ENCODE measurements at places on chromosomes 2 and 18.

GRCh38 chr2:191386938-191387536 lies 141.8 kb downstream of the MYO1B start:
- no peak for DNase-seq

GRCh38 chr2:239401881-239402233 lies 1.0 kb upstream of the HDAC4 start:
- peak; percentile 44 for DNase-seq

- DNase-seq, result no peak
Measured at GRCh38 chr2:60872510-60872928, 8.9 kb upstream of the REL start.

DNA sequence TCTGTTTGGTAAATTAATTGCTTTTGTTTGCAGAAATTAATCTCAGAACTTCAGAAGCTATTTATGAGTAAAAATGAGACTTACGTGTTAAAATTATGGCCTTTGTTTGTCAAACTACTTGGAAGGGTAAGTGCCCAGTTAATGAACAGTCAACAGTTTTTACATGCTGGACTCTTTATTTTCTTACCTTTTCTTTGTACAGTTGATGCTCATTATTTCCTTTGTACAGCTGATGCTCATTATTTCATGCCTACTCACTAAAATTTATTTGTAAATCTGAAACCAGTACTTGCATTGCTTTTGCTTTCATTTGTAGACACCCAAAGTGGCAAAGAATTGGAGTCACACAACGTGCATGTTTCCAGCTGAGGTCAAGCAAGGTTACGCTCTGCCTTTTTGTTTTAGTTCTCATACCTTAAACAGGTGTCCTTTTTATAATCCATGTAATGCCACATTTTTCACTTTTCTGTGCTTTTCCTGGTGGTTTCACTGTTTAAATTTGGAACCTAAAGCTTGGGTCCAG lies 13.3 kb downstream of the RIF1 start:
- DNase-seq, result no peak

- DNase-seq, result no peak
Measured at GRCh38 chr2:231351648-231352047, 43.9 kb upstream of the B3GNT7 start.

- no peak for DNase-seq
Measured at GRCh38 chr2:156399224-156399949, 36.8 kb upstream of the GPD2 start.

DNA sequence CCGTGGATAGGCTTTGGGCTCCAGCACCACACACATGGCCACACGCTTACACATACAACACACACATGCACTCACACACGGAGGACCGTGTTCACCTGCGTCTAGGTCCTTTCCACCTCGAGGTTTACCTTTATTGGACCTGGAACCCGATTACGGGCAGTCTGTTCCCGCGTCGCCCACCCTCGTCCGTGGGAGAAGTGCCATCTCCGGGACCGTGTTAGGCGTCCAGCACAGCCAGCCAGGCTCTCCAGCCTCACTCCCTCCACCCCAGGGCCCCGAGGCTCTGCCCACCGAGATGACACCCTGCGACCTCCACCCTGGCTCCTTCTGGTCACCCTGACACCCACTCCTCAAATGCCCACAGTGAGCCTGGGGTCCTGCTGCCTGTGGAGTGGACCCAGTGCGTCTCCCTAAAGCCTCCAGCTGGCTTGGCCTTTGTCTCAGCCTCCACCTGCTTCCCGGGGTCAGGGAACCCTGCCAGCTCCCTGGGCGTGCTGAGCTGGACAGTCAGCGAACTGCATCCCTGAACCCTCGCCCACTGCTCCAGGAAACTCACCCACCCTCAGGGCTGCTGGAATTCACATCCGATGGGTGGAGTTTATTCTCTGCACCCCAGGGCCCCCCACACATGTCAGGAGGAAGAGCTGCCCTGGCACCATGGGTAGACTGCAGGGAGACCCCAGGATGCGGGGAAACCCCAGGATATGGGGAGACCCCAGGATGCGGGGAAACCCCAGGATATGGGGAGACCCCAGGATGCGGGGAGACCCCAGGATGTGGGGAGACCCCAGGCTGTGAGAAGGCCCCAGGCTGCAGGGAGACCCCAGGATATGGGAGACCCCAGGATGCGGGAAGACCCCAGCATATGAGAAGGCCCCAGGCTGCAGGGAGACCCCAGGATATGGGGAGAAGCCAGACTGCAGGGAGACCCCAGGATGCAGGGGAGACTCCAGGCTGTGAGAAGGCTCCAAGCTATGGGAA lies 33.0 kb downstream of the ADI1 start:
- DNase-seq, result no peak

- no peak for DNase-seq
Measured at GRCh38 chr2:29894822-29895614, 26.4 kb downstream of the ALK start.

- DNase-seq, result no peak
Measured at GRCh38 chr2:172248785-172249187, 146.1 kb upstream of the DLX2 start.

- DNase-seq, result no peak
Measured at GRCh38 chr2:46649004-46649403, 169.6 kb downstream of the TMEM247 start.

GRCh38 chr18:7696780-7697179 lies 129.7 kb downstream of the PTPRM start:
- DNase-seq, result no peak

DNA sequence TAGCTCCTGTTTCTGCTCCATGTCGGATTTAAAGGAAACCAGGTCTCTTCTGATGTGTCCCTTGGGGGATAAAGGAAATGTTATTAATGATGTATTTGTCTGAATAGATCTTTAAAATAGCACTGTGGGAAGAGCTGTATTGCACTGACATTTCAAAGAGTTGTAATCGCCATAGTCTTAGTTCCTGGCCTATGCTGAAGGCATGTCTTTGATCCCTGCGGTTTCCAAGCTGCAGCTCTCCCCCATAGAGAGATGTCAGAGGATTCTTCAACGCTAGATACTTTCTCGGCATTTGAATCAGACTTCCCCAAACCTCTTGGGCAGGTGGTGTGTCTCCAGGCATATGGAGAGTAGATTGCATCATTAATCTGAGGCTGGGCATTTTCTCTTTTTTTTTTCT lies 40.4 kb downstream of the NAT8 start:
- DNase-seq, result no peak

GRCh38 chr2:74715081-74715791 lies 61.2 kb downstream of the SEMA4F start:
- DNase-seq, result peak; percentile 80

DNA sequence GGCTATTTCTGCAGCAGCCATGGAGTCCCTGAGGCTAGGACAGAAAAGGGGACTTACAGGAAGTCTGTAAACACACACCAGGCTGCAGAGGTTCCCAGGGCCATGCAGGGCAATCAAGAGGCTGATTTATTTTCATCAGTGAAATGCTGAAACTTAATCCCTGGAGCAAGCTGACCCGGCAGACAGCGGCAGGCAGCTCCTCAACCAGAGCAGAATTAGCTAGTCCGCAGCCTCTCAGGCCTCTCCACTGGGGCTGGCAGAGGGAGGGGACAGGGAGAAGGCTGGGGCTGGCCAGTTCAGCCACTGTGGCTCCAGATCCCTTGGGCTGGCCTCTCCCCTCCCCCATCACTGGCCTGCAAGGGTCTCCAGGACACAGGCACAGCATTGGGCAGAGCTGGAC lies 136.3 kb downstream of the TNS1 start:
- no peak for DNase-seq

DNA sequence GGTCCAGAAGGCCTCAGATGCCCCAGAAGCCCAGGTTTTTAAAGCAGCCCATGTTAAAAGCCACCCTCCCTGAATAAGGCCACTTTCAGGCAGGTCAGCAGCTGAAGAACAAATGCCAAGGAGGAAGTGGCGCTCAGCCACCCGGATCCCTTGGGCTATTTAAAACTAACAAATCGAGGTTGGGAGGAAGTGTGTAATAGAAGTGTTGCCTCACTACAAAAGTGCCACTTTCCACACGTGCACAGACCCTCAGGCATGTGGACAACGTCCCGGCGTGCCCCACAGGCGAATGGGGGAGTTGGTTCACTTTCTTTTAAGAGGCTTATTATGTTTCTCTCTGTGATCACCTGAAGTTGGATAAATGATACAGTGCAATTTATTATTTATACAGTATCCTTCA lies 173.8 kb upstream of the SALL3 start:
- DNase-seq, result no peak

DNA sequence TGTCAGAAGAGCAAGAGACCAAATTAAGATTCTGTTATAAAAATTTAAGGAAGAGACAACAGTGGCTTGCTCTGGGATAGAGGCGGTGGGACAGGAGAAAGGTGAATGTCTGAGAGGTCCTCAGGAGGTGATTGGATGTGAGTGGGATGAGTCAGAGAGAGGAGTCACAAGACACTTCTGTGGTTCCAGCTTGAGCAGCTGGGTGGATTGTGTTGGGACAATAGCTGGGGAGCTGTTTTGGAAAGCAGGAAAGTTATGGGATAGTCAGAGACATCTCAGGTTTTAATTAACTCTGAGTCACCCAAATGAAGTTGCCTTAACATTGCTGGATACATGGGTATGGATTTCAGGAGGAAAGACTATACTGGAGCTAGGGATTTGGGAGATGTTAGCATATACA lies 218.0 kb upstream of the TRIB2 start:
- DNase-seq, result no peak

GRCh38 chr18:24197412-24197811 lies 58.5 kb downstream of the CABYR start:
- DNase-seq, result no peak

DNA sequence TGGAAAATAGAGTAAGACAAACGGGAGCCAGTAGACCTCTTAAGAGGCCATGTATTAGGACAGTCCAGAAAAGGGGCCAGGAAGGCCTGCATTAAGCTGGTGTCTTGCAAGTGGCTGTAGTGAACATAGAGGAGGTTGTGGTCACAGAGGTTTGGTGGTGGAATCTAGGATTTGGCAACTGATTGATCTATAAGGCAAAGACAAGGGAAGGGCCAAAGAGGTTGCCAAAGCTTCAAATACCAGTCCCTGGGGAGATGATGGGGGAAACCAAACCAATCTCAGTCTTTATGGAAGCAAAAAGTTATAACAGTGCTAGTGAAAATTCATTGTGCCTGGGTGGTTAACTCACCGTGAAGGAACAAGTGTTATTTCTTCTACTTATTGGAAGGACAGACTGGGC lies 28.7 kb upstream of the RTN4 start:
- DNase-seq, result no peak

DNA sequence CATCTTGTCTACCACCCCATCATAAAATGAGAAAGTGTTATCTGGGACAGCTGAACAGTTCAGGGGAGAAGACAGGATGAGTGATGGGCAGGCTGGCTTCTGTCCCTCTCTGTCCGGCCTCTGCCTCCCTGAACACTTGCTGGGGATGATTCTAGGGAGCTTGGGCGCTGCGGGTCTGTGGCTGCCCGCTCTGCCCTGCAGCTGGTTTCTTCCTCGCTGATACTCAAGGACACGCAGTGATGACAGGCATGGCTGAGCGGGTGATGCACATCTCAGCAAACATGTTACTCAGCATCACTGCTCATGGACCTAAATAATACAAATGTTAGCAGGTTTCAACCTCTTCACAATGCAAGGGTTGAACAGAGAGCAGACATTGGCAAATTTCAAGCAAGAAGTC lies 161.1 kb downstream of the TMEM18 start:
- DNase-seq, result no peak

- DNase-seq, result no peak
Measured at GRCh38 chr2:25161055-25161781, 7.2 kb downstream of the POMC start.

GRCh38 chr2:182652326-182652725 lies 63.7 kb upstream of the DNAJC10 start:
- DNase-seq, result no peak

DNA sequence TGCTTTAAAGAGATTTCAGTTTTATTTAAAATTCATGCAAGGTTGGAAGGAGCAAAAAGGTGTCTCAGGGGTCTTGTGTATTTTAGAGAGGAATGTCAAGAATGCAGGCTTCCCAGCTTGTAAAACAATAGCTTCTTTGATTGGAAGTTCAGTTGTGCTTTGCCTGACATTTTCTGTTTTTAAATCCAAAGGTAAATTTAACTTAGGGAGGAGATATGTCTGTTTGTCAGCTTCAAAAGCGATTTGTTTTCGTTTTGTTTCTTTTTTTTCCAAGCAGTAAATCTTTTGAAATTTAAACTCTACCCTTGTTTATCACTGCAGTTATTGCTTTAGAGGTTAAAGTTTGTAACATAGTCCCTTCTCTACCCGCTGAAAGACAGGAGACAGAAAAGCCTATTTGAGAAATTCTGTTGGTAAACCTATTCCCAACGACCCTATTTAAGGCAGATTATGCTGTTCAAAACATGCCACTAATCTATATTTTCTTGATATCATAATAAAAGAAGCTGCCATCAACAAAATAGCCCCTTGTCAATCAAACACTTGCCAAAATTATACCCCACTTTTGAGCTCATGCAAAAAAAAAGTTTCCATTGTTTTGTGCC lies 639.6 kb downstream of the IRS1 start:
- DNase-seq, result peak; percentile 59

DNA sequence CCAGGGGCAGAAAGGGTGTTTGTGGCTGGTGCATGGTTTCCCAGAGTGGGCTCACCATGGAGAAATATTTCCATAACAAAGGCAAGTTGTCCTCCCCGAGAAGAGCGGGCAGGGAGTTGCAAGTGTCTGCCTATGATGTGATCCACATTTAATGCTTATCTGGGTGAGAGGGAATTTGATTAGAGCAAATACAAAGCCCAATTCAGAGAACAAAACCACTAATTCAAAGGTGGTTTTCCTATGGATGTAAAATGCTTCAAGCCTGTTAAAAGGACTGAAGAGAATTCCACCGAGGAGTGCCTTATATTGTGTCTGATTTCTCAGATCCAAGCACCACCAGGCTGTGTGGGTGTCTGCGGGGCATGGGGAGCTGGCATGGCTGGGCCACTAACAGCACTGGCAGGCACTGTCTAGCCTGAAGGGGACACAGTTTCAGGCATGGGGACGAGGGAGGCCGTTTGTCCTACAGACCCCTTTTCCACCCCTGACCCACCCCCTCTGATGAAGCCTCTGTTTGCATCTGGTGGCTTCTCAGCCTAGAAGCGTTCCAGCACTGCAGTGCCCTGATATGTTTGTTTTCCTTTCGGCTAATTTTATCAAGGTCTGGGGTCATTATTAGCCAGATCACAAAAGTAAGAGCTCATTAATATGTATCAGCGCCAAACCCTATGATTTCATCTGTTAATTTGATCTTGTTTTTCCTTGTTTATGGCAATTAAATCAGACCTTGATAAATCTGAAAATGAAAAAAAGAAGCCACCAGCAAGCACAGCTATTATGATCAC lies 357.3 kb downstream of the HRH4 start:
- no peak for DNase-seq

- DNase-seq, result no peak
Measured at GRCh38 chr2:44741507-44741906, 200.0 kb upstream of the SIX3 start.

GRCh38 chr18:70461323-70462077 lies 172.7 kb downstream of the SOCS6 start:
- DNase-seq, result no peak

GRCh38 chr2:172091000-172091641 lies 5.8 kb downstream of the DLX1 start:
- DNase-seq, result no peak

GRCh38 chr2:863732-864450 lies 86.8 kb upstream of the SNTG2 start:
- DNase-seq, result no peak

- no peak for DNase-seq
Measured at GRCh38 chr18:23881778-23882177, 132.8 kb upstream of the TTC39C start.

GRCh38 chr2:3300224-3300995 lies 77.2 kb downstream of the EIPR1 start:
- no peak for DNase-seq

GRCh38 chr2:234162861-234163260 lies 112.4 kb downstream of the SPP2 start:
- DNase-seq, result no peak
